ENCODE measurements at places on chromosomes 5 and 9. TPM values are rescaled to one million over a fixed set of nuclear protein-coding genes. Genes with fewer than 3 reads are reported as not detected.

GRCh38 chr9:110357505-110357904, 19.8 kb upstream of the TXNDC8 start:
- DNase-seq: no peak

GRCh38 chr5:73940026-73940425, 314.0 kb downstream of the ARHGEF28 start:
- DNase-seq: no peak

GRCh38 chr5:178334861-178335260, 102.3 kb upstream of the PHYKPL start:
- no peak for DNase-seq

SH2D3C gene
- total RNA-seq: not detected

- DNase-seq: no peak
Measured at GRCh38 chr9:117938896-117939295, 234.7 kb downstream of the TLR4 start.

DNA sequence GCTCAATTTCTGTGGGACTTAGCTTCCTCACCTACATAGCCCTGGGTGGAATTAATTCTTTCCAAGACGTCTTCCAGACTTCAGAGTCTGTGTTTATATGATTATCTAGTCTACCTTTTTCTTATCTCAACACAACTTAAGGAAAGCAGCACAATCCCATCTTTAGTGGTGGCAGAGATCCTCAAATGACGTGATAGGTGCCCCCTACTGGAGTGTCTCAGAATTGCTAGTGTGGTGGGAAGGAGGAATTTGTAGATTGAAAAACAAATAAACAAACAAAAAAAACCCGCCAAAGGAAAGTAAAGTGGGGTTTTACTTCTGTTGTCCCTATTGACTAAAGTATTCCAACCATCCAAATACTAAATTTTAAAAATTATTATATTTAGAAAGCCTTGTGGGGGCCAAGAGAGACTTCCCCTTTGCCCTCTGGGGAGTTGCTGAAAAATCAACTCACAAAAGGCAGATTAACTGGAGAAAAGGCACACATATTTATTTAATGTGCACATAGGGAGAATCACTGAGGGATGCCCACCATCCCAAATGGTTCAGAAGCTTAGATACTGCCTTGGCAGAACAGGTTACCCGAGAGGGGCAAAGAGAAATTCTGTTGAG, 283.3 kb downstream of the TMEM167A start:
- DNase-seq: peak; percentile 17
